NCI-H2081 (cell line): ENCODE measurements at places on chromosomes 2 and 18.
A peak's percentile ranks its signal among the peaks of the same experiment; 100 is the strongest.

GRCh38 chr2:85599468-85600234 is 2.8 kb downstream of the TMEM150A start:
- no peak for DNase-seq

DNA sequence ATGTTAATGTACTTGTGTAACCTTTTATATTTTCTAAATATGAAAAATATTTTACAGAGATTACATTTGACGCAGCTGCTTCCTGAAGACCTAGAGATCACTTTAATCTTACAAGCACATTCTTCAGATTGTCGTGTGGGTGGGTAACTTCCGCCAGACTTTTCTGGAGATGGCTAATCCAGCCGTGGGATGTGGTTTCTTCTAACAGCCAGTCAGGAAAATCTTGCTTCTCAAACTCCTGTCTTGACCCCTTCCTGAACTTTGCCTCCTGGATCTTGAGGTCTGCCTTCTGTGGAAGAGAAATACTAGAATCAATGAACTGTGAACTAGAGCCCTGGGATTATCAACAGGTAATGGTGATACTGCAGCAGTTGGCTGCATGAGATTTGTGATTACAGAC is 401.6 kb upstream of the TNP1 start:
- DNase-seq, result no peak

DNA sequence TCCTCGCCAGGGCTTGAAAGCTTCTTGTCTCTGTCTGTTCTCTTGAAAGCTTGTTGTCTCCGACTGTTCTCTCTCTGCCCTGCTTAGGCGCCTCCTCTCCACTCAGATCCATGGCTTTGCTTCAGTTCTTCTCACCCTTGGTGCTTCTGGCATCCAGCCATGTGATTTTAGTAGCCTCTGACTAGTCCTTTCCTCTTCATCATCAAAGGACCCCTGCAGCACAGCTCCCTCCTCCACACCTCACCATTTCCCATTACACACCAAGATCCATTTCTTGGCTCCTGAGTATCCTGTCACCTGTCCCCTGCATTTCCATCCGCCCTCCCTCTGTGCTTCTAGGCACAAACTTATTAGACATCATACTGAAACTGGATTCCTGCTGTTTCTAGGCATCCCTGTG is 59.4 kb downstream of the ZNF236 start:
- DNase-seq, result no peak

- no peak for DNase-seq
Measured at GRCh38 chr2:16628314-16628713, 37.3 kb downstream of the CYRIA start.

- DNase-seq, result no peak
Measured at GRCh38 chr2:118769707-118770400, 77.6 kb downstream of the EN1 start.

DNA sequence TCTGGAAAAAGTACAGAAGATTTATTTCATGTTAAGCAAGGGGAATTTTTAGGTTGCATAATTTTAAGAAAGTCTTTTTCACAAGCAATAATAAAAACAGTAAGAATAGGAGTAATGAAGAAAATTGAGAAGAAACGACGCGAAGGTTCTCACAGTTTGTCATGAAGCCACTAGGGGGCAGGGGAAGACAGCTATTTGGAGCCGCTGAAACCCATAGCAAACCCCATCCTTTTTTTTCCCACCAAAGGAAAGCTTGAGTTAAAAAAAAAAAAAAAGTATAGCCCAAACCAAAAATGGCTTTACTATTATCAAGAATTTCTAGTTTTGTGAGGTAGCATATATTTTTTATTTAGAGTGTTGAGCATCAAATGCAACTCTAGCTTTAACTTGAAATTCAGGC is 300.9 kb downstream of the PHLPP1 start:
- peak; percentile 58 for DNase-seq

DNA sequence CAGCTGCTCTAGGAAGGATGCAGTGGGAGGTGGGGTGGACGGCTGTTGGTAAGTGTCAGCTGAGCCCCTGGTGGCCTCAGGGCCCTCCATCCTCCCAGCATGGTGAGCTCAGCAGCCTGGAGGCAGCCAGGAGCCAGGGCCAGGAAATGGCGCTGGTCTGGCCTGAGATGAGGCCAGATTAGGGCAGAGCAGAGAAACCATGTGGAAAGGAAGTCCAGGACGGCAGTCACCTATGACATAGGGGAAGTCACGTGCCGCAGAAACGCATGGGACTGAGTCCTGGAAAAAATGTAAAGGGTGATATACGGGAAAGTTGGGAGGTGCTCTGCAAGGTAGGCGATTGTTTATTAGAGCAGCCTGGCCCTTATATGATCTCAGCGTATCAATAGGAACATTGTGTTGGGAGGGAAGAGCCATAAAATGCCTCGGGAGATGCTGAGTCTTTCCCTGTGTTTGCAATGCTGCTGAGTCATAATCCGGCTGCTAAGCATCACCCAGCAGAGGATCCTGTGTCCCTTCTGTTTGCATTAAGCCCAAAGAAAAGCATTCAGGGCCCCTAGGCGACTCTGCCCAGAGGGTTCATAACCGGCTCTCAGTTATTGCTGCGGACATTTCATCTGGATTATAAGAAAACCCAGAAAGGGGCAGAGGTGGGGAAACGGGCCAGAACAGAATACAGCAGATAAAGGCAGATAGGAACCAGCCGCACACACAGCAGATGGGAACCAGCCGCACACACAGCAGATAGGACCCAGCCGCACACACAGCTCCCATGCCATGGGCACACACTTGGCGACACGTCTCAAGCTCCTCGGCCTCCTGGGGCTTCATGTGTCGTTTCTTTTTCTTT is 30.3 kb upstream of the B3GNT7 start:
- DNase-seq, result peak; percentile 28

GRCh38 chr2:191064590-191064989 is 50.6 kb upstream of the STAT1 start:
- no peak for DNase-seq

GRCh38 chr18:78831603-78832002 is 148.0 kb upstream of the SALL3 start:
- DNase-seq, result no peak

DNA sequence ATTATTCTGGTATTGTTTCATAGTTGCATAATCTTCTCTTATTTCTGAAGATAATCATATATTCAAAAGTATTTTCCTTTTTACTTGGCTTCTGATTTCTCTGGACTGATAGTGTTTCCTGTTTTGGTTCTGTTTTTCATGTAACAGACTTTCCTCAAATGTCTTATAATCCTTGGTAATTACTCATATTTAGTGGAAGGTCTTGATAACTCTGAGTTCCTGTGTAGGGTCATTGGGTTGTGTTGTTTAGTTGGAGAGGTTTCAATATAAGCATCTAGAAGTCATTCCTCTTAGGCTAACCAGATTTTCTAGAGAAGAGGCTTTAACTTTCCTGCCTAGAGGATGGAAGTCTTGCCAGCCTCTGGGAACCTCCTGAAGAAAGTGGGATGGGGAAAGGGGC is 23.8 kb downstream of the MFSD6 start:
- no peak for DNase-seq

- no peak for DNase-seq
Measured at GRCh38 chr2:201452058-201452921, 750 bp downstream of the STRADB start.

DNA sequence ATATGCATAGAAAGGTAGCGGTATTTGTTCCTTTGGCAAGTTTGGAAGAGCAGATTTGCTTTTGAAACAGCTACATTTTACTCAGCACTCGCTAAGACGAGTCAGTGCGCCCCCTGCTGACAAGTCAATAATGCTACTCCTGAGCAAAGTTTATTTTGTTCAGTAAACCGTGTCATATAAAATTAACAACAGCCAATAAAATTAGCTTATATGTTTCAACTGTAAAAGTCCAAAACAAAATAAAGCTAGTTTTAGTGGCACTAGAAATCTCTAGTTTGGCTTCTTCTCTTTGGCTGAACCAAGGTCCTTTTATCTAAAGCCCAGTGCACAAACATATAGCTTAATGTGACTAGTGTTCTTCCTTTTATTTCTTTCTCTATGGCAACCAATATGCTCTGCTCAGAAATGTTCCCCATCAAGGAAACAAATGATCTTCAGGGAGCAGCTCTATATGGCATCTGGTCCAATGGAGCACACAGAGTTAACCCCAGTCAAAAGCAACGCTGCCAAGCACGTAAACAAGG is 4.2 kb upstream of the POU3F3 start:
- peak; percentile 50 for DNase-seq

- DNase-seq, result peak; percentile 98
Measured at GRCh38 chr2:8193686-8194615, 487.9 kb upstream of the ID2 start.

DNA sequence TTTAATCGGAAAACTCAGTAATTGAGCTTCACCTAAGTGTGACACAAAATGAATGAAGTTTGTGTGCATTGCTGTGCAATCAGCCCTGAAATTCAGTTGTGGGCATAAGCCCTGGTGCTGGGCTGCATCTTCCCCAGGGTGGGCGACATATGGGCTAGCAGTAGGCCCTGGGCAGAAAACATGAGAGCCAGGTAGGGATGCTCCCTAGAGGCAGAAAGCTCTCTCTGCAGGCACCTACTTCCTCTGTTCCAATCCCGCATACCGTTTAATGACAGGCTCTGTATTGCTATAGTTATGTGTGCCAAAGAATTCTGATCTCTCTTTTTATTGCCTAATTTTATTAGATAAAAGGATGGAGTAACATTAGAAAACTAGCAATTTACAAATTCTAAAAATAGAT is 456.7 kb downstream of the NRXN1 start:
- DNase-seq, result no peak

- DNase-seq, result peak; percentile 98
Measured at GRCh38 chr18:11981192-11981542, at the start of gene IMPA2. Gene IMPA2, plus strand, starts transcription at chr18:11981507. Its CDS starts 163 bp downstream, at chr18:11981670.

DNA sequence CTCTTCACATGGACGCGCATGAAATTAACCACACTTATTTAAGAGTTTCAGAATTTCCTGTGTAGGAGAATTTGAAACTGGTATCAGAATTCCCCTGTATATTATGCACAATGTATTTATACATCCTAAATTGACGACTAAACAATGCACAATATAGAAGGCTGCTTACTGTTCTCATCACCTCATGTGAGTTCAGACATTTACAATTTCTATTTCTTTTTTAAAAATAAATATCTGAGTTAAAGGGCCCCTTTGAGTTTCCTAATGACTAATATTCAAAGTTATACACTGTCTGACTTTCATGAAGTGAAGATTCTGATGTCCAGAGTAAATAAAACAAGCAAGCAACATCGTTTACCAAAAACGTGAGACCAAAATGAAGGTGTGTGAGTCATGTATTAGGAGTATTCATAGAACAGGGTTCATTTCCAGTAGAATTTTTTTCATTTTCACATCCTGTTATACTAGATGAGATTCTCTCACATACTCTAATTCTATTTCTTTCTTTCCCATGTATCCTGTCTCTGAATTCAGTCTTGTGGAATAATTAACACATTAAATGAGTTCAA is 406.2 kb downstream of the NUP35 start:
- no peak for DNase-seq

DNA sequence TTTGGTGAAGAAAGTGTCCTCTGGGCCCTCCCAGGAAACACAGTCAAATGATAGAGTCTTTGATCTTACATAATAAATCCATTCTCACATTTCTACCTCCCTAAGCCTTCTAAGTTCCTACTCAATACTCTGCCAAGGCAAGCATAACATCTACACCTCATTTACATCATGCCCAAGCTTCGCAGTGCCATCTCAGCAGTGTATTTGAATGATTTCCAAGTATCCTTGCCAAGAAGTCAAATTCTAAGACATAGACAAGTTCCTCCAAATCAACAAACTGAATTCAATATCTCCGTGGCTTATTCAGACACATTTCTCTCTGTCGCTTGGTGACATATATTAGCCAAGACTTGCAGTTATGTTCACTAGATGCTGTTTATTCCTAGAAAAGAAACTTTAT is 8.1 kb upstream of the MLPH start:
- no peak for DNase-seq

DNA sequence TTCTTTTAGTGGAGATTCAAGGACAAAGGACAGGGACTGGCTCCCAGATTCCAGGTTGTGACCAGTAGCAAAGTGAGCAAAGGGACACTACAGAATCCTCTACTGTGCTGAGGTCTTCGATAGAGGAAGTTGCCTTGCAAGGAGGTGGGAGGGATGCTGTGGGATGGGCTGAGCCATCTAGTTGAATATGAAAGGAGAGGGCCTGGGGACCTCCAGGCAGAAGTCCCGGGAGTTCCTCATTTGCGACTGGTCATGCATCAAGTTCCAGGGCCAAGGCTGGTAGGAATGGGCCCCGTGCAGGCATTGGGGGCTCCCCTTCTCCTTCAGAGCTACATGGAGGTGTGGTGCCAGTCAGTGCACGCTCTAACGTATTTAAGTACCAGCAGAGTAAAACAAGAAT is 12.6 kb upstream of the PROM2 start:
- no peak for DNase-seq

- DNase-seq, result peak; percentile 37
Measured at GRCh38 chr2:169734169-169734847, 676 bp downstream of the KLHL23 start.

DNA sequence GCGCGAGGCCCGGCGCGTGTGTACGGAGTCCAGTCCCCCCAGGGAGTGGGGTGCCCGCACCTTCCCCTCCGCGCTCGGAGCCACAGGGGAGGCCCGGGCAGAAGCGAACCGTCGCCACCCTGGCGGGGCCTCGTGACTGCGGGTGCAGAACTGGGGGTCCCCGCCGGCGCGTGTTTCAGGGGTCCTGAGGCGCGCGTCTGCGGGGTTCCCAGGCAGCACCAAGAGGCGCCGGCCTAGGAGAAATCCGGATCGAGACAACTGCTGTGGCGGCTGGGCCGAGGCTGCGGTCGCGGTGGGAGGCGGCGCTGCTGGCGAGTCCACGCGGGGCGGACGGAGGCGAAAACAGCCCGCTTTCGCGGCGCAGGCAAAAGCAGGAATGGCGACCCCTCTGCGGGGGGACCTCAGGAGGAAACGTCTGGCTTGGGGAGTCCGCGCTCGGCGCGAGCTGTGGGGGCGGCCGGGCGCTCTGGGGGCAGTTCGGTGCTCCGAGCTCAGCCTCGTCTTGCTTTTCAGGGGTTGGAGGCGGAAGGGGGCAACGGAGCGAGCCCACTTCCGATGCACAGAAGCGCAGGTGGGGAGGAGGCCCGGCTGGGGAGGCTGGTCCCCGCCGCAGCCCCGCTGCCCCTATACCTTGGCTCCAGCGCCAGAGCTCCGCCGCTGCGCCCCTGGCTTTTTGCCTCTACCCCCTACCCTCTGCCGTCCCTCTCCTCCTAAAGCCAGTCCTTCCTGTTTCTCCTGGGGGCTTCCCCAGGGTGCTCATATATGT is 81.5 kb upstream of the LDLRAD4 start:
- no peak for DNase-seq

- DNase-seq, result no peak
Measured at GRCh38 chr2:35116151-35116550, 1239.4 kb upstream of the CRIM1 start.

DNA sequence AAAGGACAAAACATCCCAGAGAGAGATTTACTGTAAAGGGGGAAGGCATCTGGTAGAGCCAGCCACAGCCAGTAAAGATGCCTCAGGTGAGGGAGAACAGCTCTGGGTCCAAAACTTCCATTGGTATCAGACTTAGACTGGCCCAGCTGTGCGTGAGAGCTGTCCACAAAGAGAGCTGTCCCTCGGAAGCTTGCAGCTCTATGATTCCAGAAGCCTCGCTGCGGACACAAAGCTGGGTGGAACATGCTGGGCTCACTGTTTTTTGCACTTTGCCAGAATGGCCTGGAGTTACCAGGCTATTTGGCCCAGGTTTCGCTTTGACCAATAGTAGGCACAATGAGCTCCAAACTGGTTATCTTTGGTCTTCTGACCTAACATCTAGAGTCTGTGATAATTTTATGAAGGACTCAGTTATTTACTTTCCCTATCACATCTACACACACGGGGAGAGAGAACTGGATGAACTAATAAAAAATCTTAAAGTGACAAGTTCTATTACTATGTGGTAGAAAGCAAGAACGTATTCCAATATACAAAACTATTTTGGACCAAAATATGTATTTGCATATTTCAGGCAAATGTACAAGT is 101.9 kb downstream of the DNER start:
- no peak for DNase-seq
